ENCODE measurements at places on chromosomes 1 and 21. TPM values are rescaled to one million over a fixed set of nuclear protein-coding genes. Genes with fewer than 3 reads are reported as not detected.

DNA sequence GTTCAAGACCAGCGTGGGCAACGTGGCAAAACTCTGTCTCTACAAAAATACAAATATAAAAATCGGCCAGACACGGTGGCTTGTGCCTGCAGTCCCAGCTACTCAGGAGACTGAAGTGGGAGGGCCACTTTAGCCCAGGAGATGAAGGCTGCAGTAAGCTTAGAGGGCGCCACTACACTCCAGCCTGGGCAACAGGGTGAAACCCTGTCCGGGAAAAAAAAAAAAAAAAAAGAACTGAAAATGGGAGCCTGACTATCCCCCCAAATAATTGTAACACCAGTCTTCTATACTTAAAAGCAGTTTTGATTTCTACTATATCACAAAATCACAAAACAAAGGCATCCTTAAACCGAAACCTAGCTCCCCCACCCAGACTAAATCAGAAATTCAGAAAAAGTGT lies 60.3 kb downstream of the CDC42BPA start:
- DNase-seq: no peak

DNA sequence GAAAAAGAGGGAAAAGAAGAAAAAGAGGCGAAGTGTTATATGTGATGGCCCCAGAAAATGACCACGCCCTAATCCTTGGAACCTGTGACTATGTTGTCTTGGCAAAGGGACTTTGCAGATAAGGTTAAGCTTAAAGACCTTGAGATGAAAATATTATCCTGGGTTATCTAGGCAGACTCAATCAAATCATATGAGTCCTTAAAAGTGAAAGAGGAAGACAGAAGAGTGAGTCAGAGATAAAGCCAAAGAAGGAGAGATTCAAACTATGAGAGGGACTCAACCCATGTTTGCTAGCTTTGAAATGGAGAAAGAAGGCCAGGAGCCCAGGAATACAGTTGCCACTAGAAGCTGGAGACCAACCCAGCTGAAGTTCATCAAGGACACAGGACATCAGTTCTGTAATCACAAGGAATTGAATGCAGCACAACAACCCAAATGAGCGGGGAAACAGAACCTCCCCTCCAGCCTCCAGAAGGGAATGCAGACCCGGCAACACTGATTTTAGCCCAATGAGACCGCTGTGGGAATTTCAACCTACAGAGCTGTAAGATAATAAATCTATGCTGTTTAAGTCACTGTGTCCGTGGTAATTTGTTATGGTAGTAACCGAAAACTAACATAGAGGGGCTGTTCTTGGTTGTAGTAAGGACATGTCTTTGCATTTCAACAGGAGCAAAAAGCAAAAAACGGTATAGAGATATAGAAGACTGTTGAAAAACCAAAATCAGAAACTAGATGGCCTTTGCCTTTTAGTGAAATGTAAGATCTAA lies 4.2 kb upstream of the RGS8 start:
- DNase-seq: no peak

GRCh38 chr1:109399326-109399957 lies 1.7 kb upstream of the SORT1 start:
- DNase-seq: peak; percentile 83

DNA sequence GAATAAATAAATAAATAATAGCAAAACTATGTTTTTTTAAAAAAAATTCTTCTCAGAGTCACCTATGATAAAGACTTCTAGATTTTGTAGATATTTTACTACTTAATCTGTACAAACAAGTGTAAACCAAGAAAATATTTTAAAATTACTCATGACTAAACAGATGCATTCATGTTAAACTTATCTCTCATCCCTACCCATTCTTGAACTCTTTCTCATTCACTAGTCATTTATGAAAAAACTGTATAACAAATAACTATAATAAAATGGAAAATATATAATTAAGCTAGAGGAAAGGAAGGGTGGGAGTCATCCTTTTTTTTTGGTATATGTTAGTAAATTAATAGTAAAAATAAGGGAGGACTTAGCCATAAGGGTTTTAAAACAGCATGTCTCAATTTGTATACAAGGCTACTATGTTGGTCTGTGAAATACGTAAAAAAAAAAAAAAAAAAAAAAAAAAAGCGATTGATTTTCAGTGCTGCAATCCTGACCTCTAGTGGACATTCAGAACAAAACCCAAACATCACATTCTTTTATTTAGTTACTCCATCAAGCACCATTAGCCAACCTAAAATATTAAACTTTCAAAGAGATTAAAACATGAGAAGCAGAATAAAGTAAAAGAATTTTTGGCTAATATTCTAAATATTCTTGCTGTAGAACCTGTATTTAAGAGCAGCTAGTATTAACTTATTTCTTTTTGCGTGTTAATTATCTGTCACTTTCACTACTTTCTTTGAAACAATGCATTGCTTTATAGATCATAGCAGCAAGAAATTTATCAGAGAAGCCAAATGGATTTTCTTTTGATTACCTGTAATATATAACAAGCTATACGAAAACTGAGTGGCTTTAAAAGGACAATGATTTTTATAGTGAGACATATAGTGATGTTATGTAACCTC lies 255.8 kb upstream of the CACYBP start:
- no peak for DNase-seq

DNA sequence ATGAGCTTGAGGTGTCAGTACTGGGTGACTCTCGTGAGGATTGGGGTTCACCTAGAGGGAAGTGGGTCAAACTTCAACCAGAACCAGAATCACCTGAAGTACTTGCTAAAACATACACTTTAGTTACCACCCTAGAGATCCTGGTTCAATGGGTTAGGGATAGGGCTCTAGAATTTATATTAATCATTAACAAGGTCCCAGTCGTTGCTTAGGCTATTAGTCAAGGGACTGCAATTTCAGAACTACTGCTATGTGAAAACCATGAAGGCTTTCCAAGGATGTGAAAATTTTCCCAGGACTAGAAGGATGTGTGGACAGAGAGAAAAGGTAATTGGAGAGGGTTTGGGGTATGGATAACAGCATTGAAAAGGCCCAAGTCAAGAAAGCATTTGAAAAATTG lies 162.6 kb downstream of the GRIK1 start:
- no peak for DNase-seq

DNA sequence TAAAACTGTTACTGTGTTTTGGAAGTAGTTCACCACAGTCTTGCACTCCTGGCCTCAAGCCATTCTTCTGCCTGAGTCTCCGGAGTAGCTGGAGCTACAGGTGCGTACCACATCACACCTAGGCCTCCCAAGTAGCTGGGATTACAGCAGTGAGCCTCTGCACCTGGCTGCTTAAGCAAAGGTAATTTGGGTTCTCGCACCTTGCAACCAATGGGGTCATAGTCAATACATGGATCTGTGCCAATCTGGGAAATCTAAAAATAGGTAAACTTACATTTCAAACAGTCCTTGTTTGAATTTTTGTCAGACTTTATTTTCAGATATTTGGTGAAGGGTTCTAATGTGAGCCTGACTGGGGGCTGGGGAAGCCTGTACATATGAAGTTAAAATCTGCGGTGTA lies 466.5 kb downstream of the PCP4 start:
- DNase-seq: no peak

- no peak for DNase-seq
These were observed 208.8 kb upstream of the JUN start for GRCh38 chr1:58992643-58993042.

GRCh38 chr1:112686835-112687234 lies 12.4 kb downstream of the MOV10 start:
- no peak for DNase-seq

Gene AMY1C
- total RNA-seq: not detected

Gene TRIM67
- not detected for total RNA-seq

Gene MEX3A
- 0.05 TPM for total RNA-seq
